ENCODE measurements at places on chromosomes 16 and 17.

DNA sequence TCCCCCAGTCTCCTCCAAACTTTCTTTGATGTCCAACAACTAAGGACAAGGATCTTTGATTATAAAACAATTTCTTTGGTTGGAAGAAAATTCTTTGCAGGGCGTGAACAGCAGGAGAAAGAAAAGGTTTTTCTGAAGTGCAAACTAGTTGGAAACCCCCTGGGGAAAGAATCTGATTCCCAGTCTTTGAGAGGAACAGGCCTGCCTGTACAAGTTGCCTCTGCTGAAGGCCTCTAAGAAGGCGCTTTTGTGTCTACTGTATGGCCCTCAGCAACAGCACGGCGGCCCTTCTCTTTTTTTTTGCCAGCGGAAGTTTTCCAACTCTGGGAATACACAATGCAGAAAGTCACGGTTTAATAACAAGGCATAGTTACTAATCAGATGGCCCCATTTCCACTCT, 14.0 kb downstream of the RNF43 start:
- no peak for DNase-seq

GRCh38 chr17:77847221-77848085, 111.0 kb upstream of the TNRC6C start:
- DNase-seq, result no peak

DNA sequence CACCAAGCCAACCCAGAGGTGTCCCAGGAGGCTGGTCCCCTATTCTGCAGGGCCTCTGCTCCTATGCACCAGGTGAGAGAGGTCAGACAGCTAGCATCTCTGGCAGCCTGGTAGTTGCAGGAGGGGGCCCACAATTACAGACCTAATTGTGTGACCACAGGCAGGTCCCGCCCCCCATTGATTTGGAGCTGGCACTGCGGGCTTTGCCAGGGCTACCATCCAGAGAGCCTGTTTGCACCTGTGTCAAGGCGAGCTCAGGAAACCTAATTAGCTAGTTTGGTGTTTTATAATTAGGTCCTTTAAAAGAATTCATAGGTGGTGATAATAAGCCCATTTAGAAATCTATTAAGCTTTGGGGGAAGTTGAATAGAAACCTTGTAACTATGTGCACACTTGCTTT, 90.2 kb downstream of the MRM1 start:
- no peak for DNase-seq

- DNase-seq, result no peak
Measured at GRCh38 chr16:85220125-85220839, 108.0 kb upstream of the CIBAR2 start.

- no peak for DNase-seq
Measured at GRCh38 chr17:71376933-71377332, 743.9 kb upstream of the SOX9 start.

DNA sequence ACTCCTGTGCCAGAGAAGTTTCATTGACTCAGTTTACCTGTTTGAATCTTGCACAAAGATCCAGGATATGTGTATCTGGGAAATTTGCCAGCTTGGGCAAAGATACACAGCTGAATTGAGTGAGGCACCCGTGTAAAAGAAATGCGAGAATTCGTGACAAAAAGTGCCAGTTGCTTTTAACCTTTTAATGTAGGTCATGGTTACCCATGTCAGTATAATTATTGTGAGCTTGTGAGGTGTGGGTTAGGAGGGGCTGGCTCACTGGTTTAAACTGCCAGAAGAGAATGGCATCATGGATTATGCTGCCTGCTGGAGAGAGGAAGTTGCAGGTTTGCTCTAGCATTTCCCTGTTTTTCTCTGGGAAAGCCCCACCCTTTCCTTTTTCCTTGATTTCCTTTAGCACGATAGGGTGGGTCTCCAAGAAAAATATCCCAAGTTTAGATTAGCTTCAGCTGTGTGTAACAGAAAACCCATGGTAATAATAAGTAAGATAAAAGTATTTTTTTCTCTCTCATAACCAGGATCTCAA, 24.8 kb upstream of the NDRG4 start:
- DNase-seq, result no peak

- no peak for DNase-seq
Measured at GRCh38 chr17:52660692-52661091, 502.2 kb upstream of the CA10 start.

- peak; percentile 68 for DNase-seq
Measured at GRCh38 chr17:74493331-74493833, 26.9 kb downstream of the CD300A start.

DNA sequence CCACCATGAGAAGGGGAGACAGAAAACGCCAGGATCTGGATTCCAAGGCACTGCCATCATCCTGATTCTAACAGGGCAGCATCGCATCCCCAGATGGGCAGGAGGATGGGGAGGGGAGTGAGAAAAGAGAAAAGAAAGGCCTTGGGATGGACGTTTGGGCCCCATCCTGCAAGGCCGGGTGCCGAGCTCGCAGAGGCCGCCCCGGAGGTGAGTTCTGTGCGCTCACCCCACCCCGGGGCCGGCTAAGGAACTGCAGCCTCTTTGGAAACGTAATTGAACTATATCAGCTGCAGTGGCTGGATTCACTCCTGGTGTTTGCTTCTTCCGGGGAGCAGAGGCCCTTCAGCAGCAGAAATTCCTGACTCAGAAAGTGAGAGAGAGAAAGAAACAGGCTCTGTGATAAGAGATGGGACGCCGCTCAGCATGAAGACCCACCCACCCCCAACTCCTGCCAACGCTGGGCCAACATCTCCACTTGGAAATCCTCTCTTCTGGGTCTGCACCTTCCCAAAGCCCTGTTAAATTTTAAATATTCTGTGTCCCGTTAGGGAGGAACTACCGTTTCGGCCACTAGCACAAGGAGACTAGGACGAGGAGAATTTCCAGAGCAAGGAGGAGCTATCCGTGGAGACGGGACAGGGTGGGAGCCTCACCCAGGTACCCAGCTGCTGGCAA, 8.5 kb upstream of the SSTR2 start:
- DNase-seq, result peak; percentile 80

DNA sequence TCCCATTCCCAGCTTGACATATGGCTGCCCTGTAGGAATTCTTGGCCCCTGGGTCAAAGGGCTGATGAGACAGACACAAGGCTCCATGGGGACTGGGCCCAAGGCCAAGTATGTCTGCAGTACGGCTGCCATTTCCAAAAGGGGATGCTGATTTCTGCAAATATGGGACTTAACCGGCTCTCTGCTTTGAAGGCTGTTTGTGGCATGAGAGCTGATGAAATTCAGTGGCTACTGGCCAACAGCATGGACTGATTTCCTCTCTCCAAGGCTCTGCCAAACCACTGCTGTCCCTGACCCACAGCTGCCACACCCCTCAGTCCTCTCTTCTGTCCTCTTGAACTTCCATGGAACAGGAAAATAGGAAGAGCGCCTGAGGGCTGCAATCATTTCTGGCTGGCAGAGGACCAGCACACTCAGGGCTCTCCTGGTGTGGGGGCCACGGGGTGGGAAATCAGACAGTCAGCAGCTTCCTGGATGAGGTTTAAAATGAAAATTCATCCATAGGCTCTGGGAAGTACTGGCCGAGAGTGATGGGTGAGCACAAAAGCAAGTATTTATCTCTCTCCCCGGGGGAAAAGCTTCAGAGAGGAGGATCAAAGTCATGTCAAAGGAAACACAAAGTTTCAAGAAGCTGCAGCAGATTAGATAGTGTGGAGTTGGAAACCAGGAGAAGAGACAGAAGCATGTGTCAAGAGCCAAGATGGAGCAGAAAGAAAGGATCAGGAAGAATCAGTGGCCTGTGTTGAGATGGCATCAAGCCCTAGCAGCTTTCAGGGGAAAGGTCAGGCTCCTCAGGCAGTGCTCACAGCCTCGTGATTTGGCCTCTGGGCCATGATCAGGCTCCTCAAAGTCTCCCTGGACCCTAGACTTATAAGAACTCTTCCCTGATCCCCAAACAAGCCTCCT, 64.1 kb upstream of the SREBF1 start:
- DNase-seq, result no peak

DNA sequence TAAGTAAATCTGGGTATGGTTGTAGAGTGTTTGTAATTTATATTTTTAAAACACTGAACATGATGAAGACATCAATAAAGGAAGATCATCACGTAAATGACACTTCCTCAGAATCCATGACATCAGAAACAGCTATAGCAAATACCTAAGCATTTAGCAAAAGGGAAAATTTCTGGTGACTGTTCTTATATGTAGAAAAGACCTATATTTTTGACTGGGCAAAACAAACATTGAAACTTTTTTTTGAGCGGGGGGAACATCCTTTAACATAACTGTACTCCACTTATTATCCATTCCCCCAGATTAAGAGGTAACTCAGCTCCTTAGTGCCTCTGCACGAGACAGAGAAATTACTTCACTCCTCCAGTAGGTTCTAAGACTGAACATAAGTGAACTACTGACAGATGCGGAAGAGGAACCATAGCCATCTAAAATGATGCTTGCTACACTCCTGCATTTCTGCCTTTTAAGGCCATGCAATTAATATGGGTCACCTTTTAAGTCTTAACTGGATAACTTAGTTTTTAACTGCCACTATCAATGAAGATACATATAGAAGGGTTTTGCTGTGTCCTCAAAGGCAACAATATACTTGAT, 9.4 kb downstream of the CRYBA1 start:
- DNase-seq, result no peak

DNA sequence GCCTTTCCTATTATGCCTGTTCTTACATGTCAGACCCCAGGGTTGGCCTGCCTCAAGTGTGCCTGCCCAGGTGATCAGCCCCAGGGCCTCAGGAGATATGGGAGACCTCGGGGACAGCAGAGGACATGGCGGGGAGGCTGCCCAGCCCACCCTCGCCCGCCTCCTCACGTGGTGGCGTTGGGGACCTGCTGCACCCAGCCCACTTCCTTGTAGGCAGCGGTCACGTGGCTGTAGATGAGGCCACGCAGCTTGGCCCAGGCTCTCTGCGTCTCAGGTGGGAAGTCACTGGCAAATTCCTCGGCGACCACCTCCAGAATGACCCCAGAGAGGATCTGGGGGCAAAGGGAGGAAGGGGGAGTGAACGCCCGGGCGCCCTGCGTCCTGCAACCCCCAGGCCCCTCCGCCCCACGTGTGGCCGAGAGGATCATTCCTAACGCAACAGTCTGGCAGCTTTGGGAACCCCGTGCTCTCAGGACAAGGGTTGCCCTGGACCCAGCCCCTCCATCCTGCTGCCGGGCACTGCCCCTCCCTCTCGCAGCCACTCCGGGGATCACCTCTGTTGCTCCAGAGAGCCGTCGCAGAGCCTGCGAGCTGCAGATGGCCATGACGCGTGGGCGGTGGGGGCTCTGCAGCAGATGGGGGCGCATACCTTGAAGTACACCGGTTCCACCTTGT, 6.6 kb downstream of the CYGB start:
- DNase-seq, result no peak

DNA sequence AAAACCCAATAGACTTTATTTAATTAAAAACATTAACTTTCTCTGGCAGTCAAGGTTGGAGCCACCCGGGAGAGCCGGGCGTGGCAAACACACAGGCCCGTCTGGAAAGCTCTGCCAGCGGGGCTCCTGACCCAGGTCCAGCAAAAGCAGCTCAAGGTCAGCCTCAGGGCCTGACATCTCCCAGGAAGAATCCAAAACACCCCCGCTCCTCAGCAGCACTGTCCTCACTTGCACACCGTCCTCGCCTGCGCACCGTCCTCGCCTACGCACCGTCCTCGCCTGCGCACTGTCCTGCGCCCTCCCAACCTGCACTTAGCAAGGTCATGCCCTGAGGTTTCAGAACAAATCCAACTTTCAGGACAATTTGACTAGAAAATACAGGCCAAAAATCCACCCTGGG, 31.4 kb upstream of the RPTOR start:
- DNase-seq, result no peak

- DNase-seq, result no peak
Measured at GRCh38 chr16:86243571-86244154, 266.7 kb upstream of the FOXF1 start.

- no peak for DNase-seq
Measured at GRCh38 chr16:12311309-12311708, 334.8 kb downstream of the SNX29 start.

DNA sequence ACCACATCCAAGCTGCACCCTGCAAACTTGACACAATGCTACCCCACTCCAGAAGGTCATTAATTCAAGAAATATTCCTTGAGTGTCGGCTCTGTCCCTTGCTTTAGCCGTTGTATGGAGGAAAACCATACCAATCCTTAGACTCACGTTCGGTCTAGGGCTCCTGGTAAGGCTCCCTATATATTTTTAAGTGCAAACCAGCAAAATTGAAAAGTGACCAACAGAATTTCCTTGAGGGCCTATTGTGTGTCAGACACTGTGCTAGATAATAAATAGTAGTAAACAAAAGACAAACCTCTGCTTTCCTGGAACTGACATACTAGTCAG, 390 bp upstream of the BBS2 start:
- DNase-seq, result no peak

DNA sequence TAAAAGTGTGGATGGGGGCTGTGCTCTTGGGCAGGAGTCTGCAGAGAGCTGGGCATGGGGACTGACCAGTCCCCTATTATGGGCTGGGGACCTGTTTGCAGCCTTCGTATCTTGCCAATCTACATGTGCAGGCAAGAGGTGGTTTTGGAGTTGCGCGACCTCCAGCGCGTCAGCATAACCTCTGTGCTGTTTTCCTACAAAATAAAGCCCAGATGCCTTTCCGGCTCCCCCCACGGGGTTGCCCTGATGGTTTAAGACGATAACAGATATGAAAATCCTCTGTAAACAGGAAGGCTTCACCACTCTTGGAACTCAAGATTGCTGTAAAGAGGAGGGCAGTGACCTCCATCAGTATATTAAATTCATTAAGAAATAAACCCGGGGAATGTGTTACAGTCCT, 16.5 kb upstream of the SPPL2C start:
- no peak for DNase-seq

DNA sequence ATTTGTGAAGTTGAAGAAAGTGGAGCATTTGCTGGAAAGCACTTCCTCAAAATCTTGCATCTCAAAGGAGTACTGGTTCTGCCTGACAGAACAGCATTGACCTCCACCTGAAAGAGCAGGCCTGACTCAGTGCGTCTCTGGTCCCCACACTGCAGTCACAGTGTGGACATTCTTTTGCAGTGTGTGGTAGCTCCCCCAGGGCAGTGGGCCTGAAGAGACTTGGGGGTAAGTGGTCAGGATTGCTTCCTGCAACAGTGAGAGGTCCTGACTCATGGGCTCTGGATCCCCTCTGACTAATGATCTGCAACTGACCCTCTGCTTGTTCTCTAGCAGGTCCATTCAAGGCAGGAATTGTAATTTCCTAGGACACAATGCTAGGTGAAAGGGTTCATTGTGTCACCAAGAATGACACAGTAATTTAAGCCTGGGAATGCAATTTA, 204.9 kb upstream of the KCNJ16 start:
- DNase-seq, result peak; percentile 4

- peak; percentile 57 for DNase-seq
Measured at GRCh38 chr16:51151961-51152663, 1.0 kb upstream of the SALL1 start.
